AG04450 (cell line): ENCODE measurements at places on chromosomes 11 and 22. TPM values are rescaled to one million over a fixed set of nuclear protein-coding genes. Genes with fewer than 3 reads are reported as not detected.

The JAML gene
- polyA plus RNA-seq, result not detected in 2 replicates

The CCDC73 gene
- polyA plus RNA-seq, result not detected in 2 replicates

The FOXR1 gene
- polyA plus RNA-seq, result not detected in 2 replicates

The OR52K1 gene
- not detected in 2 replicates for polyA plus RNA-seq

DNA sequence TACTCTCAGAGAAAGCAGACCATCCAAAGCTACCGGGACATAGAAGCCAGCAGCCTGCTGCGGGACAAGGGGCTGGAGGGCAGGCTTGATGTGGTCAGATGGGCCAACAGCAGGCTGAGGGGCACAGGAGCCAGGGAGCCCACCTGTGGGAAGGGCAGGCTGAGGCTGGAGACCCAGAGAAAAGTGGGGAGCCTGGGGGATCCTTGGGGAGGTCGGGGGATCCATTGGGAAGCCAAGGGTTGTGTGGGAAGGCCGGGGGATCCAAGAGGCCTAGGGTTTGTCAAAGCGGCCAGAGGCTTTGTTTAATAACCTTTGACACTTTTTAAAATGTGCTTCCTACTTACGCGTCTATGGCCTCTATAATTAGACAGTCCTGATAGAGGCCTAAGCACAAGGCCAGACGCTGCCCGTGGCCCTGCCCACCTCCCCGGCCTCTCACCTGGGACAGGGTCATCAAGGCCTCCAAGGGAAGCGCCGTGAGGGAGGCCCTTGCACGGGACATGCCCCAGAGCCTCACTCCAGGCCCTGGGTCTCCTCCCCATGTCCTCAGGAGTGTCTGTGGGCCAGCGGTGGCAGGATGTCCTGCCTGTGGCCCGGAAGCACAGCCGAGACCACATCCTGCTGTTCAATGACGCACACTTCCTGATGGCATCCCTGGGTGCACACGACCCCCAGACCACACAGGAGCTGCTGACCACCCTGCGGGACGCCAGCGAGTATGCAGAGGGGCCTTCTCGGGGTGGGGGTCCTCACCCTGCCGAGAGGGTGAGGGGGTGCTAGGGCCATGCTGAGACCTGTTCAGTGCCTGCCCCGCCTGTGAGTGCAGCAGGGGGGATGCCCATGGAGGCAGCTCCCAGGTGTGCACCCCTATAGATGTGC, 8.6 kb upstream of the GTSE1 start:
- DNase-seq, result no peak

- DNase-seq, result no peak
Observed at GRCh38 chr22:20787746-20788626, 14.1 kb downstream of the SERPIND1 start.

GRCh38 chr11:78397398-78397797, 20.2 kb downstream of the GAB2 start:
- no peak for DNase-seq

- no peak for DNase-seq
Observed at GRCh38 chr11:73176145-73176873, 34.2 kb upstream of the FCHSD2 start.

GRCh38 chr11:134530636-134531326, 118.7 kb upstream of the B3GAT1 start:
- DNase-seq, result no peak

DNA sequence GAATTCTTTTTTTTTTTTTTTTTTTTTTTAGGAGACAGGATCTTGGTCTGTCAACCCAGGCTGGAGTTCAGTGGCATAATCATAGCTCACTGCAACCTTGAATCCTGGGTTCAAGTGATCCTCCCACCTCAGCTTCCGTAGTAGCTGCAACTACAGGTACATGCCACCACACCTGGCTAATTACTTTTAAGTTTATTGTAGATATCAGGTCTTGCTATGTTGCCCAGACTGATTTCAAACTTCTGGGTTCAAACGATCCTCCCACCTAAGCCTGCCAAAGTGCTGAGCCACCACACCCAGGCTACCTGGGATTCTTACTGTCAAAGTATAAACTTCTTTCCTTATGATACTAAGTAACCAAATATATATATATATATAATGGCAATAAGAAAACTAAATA, 50.9 kb upstream of the CHRNA10 start:
- DNase-seq, result no peak

DNA sequence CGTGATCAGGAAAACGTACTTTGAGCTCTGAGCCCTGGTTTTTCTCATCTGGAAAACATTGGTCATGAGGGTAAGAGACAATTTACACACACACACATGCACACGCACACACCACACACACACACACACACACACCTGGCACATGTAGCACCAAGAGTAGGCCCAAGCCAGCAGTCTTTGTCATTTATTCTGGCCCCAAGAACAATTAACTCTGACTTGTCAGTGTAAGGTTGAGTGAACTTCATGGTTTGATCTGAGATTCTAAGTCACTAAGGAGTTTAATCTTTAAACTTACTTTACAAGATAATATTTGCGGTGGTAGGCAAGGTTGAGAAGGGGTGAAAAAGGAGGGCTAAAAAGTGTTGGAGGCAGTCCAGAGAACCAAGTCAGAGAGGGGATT, 44.1 kb downstream of the MMP20 start:
- no peak for DNase-seq
